ENCODE measurements at places on chromosomes 16 and 17. TPM values are rescaled to one million over a fixed set of nuclear protein-coding genes. Genes with fewer than 3 reads are reported as not detected.

DNA sequence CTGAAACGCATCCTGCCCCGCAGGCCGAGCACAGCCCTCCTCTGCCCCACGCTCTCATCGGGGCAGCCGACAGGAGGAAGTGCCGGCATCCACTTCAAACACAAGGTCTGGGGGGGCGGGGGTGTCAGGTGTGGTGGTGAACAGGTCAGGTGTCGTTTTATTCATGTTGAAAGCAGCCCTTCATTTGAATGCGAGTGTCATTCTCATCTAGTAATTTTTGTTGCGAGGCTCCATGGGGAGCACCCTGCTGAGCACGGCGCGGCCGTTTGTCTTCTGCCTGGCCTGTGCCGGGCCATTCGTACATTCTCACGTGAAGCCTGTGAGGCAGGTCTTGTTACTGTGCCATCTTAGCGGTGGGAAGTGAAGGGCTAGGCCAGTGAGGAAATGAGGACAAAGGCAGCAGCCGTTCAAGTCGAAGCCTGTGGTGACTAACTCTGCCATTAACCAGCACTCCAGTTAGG is 1.9 kb downstream of the ACSF3 start:
- no peak for DNase-seq

- DNase-seq, result no peak
Observed at GRCh38 chr16:65876624-65877023, 489.9 kb upstream of the CDH5 start.

GRCh38 chr16:75286389-75286788 is 35.0 kb upstream of the BCAR1 start:
- DNase-seq, result no peak

DNA sequence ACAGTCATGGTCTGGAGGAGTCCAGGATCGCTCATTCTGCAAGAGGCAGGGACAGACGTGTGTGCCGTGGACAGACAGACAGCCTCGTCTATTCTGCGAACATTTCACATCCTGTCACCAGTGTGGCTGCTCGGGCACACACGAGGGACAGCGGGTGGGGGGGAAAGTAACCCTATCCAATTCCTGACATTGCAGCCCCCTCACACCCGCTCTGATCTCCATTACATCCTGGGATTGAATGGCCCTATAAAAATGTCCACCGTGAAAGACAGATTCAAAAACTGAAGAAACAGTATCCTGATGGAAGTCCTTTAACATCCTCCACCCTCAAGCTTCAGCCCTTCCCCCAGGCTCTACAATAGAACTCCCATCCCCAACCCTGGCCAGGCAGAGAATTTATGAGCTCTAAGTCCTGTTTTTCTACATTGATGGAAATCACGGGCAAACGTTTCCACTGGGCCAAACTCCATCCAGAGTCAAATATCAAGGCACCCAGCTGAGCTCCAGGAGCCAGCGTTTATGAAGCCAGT is 39.4 kb downstream of the HS3ST3A1 start:
- DNase-seq, result no peak

DNA sequence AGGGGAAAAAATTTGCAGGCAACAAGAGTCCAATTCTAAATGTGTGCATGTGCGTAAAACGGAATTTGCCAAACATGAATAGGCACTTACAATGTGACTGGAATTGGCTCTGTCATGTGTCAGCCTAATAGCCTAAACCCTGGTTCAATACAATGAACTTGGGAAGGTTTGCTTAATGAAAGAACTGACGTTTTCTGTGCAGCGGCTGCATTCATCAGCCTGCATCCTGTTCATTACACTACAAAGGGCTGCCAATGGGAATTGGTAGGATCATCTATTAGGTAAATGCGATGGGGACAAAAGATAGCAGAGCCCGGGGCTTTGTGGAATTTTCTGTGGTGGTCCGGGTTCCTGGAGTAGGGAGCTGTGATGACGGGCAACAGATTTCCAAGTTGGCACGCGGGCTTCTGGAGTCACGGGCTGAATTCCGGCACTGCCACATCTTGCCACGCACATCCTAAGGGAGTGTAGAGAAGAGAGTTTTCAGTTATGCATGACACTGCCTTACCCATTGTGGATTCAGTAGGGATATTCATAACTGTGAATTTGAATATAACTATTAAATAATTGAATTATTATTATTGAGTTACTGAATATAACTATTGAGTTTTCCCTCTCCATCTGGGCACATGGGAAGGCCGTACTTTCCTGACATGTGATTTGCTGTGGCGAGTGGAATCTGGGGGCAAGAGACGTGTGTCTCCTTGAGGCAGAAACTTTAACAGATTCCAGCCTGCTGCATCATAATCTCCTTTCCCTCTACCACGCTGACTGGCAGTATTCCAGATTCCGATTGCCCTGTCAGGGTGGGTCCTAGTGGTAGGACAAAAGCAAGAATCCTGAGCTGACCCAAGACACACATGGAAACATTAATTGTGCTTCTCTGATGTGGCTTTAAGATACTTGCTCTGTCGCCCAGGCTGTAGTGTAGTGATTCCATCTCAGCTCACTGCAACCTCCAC is 565.6 kb downstream of the WWOX start:
- no peak for DNase-seq

- DNase-seq, result no peak
Observed at GRCh38 chr16:2206780-2207433, 1.7 kb downstream of the MLST8 start.

DNA sequence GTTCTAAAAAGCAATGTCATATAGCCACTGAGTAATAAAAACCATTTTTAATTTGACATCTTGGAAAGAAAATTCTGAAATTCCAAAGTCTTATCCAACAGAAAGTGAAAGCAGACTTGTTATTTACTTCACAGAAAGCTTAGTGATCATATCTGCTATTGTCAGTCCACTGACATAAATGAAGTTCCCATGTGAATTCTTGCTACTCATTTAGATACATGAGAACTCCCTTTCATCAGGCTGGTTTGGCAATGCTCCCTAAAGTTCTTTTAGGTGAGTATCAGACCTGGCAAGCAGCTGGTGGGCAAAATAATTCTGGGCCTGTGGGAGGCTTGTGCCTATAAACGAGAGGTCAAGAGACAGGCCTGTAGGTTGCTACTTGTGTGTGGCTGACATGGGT is 23.4 kb downstream of the NME2 start:
- no peak for DNase-seq

GRCh38 chr17:14838567-14838966 is 426.6 kb downstream of the PMP22 start:
- DNase-seq, result no peak

DNA sequence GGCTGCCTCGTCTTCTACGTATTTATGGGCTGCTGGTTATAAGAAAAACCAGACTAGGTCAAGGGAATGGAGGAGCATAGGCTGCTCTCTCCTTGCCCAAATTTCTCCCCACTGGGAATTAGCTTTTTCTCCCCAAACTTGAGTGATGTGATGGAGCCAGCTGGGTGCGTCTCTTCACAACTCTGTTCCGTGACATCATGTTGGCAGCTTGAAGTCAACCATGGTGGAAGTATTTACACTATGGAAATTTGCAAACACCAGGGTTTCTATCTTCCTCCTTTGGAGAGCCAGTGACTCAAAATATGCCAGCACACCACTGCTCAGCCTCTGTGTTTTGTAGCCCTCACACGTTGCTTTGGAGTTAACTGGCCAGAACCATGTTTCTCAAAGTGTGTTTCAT is 78.1 kb downstream of the OR1D5 start:
- DNase-seq, result no peak

Gene FOXF1
- total RNA-seq, result 0.14 TPM

- no peak for DNase-seq
Observed at GRCh38 chr17:44637066-44637465, 19.2 kb upstream of the MEIOC start.

DNA sequence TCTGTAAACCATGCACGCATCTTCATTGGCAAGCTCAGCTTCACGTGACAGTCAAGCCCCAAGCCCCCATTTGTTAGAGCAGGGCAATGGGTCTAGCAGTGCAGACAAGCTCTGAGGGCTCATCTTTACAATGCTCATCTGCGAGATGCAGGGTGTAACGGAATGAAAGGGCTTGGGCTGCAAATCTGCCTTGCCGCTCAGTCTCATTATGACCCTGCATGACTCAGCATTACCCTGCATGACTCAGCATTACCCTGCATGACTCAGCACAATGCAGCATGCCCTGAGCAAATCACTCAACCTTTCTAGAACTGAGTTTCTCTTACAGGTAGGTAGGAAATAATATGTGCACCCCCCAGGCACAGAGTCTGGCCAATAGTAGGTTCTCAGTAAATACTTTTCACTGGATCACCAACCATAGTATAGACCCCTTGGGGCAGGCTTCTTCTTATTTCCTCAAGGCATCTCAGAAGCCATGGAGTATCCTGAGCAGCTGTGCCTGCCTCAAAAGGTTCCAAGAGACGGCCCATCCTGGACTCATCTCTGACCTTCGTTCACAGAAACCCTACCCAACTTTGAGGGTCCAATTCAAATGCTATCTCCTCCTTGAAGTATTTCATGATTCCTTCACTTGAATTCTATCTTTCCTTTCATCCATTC is 391.3 kb upstream of the CDH5 start:
- DNase-seq, result no peak

- no peak for DNase-seq
Observed at GRCh38 chr17:48055531-48056245, 7.5 kb downstream of the NFE2L1 start.

DNA sequence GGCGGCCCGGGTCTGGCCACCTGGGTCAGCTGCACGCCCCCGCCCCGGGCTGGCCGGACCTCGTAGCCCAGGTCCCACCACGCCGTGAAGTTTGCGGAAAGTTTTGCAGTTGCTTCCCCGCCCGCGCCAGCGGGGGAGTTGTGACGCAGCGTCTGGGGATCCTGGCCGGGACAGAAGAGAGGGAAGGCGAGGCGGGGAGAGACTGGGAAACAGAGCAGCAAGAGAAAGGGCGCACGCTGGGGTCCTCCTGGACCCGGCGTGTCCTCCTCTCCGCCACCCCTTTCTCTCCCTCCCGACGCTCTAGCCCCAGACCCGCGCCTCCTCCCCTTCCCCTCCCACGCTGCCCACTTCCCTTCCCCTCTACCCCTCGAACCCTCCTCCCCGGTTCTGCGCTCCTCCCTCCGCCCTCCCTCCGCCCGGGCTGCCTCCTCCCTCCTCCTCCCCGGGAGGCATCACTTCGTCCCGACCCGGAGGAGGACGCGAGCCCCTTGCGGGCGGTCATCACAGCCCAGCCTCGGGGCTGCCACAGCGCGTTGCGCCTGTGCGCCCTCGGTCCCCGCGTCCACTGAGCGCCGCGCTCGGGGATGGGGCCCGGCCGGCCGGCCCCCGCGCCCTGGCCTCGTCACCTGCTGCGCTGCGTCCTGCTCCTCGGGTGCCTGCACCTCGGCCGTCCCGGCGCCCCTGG is at the start of gene MRC2:
TSS of gene MRC2 (plus strand) at position 452 of the 685 bp plus-strand sequence. CDS start at position 585, 133 bp downstream.
- peak; percentile 55 for DNase-seq

GRCh38 chr17:64145375-64145750 is 15.4 kb upstream of the ERN1 start:
- no peak for DNase-seq

DNA sequence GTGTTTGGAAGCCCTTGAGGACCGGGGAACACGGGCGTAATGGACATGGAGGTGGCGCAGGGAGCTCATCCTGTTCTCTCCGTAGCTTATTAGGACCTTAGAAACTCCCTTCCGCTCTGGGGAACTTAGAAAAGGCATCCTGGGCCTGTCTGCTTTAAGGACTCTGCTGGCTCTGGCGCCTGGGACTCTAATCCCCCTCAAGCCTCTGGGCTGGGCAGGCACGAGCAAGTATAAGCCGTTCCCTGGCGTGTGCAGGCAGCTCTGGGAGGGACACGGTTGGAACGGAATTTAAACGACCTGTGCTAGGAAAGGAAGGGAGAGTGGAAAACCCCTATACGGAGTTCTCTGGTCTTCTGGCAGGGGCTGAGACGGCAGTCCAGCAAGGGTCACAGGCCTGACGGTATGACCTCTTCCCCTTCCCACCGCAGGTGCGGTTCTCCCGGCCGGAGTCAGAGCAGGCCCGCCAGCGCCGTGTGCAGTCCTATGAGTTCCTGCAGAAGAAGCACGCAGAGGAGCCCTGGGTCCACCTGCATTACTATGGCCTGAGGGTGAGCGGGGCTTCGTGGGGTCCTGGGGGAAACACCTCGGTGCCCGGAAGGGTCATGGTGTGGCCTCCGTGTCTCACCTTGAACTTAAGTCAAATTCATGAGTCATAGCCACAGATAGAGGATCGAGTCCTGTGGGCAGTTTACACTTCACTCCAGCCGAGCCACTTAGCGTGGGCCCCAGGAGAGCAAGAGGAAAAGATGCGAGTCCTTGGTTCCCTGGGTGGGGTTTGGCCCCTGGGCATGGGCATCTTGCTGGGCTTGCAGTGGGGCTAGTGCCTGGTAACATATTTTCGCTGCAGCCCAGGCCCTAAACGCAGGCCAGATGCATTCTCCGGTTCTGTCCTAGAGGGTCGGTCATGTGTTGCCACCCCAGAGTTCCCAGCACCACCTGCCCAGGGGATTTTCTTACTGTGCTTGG is 17.7 kb downstream of the POLR3E start:
- DNase-seq, result no peak

Gene NF1
- 39.1 TPM for total RNA-seq

Gene NME2
- total RNA-seq, result 883 TPM

- DNase-seq, result no peak
Observed at GRCh38 chr17:48555258-48556228, 10.6 kb upstream of the HOXB2 start.

DNA sequence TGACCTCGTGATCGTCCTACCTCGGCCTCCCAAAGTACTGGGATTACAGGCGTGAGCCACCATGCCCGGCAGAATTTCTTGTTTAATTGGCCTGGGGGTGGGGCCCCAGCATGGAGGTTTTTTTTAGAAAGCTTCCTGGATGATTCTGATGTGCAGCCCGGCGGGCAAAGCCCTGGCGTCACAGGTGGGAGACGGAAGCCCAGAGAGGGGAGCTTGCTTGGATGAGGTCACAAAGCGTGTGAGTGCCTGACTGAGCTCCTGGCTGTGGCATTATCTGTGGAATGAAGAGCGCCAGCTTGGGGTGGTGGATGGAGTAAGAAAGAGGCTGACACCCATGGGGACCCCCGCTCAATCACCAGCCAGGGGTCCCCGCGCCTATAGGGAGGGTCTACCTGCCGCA is 4.1 kb downstream of the VASN start:
- DNase-seq, result no peak

Gene MYOCD
- under 0.01 TPM for total RNA-seq

DNA sequence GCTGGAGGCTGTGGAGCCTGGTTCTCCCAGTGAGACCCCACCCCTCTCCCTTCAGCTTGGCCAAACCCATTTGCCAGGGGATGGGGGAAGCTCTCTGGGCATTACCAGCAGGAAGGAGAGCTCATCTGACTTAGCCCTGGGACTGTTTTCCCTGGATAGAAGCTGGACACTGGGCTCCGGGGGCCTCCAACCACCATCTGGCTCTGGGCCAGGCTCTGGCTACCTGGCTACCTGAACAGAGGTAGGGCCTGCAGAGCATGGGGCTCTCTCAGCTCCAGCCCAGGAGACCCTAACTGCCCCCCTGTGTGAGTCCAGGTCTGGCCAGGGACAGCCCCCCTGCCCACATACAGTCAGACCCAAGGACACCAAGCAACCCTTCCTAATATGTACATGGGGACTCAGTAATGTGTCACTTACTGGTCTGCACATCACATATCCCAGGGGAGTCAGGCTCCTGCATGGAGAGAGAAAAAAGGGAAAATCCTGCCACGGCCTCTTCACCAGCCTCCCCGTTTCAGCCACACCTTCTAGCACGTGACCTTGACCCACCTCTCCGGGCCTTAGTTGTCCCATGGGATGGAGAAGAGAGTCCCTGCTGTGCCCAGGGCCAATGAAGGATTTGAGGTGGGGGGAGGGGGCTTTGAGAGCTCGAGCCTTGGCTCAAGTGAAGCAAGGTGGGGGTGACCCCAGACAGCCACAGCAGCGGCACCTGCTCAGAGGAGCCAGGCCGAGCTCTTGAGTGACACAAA is 13.8 kb downstream of the CNGB1 start:
- DNase-seq, result no peak

Measured in dermis blood vessel endothelial cell (primary cell).